IMR-90 (cell line): ENCODE measurements at places on chromosomes 1 and 21. TPM values are rescaled to one million over a fixed set of nuclear protein-coding genes. Genes with fewer than 3 reads are reported as not detected.

SZRD1 gene
- total RNA-seq = 104 and 119 TPM in 2 replicates

FMO5 gene
- total RNA-seq = 0.36 and 0.83 TPM in 2 replicates

CXADR gene
- total RNA-seq = 0.83 and 1.1 TPM in 2 replicates

FABP3 gene
- 4.8 and 5.6 TPM in 2 replicates for total RNA-seq

FAM76A gene
- 8.6 and 10.0 TPM in 2 replicates for total RNA-seq

DENND1B gene
- total RNA-seq = 24.2 and 26.1 TPM in 2 replicates

MMP23B gene
- total RNA-seq = 1.1 and 1.4 TPM in 2 replicates

PADI2 gene
- total RNA-seq = not detected in 2 replicates

CR1L gene
- total RNA-seq = not detected in 2 replicates

TMCC2 gene
- 2.0 and 2.2 TPM in 2 replicates for total RNA-seq
